ENCODE measurements at places on chromosomes 16 and 17. TPM values are rescaled to one million over a fixed set of nuclear protein-coding genes. Genes with fewer than 3 reads are reported as not detected.

DNA sequence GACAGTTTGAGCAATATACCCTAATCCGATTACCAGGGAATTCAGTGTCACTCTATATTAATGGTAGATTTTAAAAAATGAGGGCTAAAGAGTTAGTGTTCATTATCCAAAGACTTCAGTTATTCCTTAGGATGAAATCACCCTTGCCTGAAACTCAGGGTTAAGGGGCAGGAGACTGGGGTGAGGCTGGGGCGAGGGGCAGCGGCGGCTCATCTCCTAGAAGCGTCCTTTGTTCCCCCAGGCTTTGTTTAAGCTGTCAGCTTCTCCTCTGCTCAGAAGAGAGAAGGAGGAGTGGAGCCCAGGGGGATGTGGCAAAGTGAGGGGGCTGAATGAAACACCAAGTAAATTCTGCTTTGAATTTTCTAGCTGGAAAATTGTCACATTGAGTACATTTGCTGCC is 117.7 kb upstream of the ELAC2 start:
- H3K27me3 ChIP-seq: 0 out of 2 replicates have a peak, but pooled peaks cover 3% of the 10 kb centered on the region
- no peaks in the 10 kb centered on the region for H3K4me1 ChIP-seq
- DNase-seq: no peak
- no peaks in the 10 kb centered on the region for H3K36me3 ChIP-seq
- no peak overlapping the region for H3K27ac ChIP-seq

GRCh38 chr17:35539659-35540026 is 2.2 kb upstream of the SLFN12L start:
- H3K4me3 ChIP-seq: no peak overlapping the region
- H3K27me3 ChIP-seq: no peaks in the 10 kb centered on the region
- DNase-seq: no peak
- H3K36me3 ChIP-seq: no peaks in the 10 kb centered on the region
- no peaks in the 10 kb centered on the region for H3K4me1 ChIP-seq

AOC2 gene
- total RNA-seq: 3.7 TPM

DNA sequence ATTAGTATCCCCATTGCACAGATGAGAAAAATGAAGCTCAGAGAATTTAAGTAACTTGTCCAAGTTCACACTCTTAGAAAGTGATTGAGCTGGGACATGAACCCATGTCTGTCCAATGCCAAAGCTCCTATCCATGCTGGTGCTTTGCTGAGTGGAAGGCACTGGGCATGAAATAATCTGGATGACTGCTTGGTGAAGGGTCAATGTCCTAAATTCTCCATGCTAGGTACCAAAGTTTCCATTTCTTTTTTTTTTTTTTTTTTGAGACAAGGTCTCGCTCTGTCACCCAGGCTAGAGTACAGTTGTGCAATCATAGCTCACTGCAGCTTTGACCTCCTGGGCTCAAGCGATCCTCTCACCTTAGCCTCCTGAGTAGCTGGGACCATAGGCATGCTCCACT is 153.6 kb upstream of the ERCC4 start:
- DNase-seq: no peak
- H3K27me3 ChIP-seq: peaks cover 73% of the 10 kb centered on the region
- H3K4me1 ChIP-seq: no peaks in the 10 kb centered on the region
- no peak overlapping the region for H3K4me3 ChIP-seq
- H3K36me3 ChIP-seq: no peaks in the 10 kb centered on the region
- H3K27ac ChIP-seq: no peak overlapping the region

Data from PC-9 (cell line).